Astrocyte (in vitro differentiated cells and primary cell): ENCODE measurements at places on chromosomes 2 and 18.

DNA sequence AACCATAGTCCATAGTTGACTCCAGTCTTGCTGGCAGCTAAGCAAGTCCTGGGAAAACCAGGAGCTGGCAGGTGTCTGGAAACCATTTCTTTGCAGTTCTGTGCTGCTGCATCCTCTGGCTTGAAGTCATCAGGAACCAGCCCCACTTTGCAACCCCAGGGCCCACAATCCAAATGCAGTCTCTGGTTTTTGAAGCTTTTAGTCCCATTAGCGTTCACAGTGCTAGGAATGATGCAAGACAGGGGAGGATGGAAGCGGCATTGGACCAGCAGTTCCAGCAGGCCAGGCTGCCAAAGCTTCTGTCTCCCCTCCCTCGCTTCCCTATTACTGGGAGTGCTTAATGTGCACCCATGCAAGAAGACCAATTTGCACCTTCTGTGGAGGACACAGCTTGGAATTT, 106.4 kb downstream of the ZBTB7C start:
- no peak for DNase-seq

DNA sequence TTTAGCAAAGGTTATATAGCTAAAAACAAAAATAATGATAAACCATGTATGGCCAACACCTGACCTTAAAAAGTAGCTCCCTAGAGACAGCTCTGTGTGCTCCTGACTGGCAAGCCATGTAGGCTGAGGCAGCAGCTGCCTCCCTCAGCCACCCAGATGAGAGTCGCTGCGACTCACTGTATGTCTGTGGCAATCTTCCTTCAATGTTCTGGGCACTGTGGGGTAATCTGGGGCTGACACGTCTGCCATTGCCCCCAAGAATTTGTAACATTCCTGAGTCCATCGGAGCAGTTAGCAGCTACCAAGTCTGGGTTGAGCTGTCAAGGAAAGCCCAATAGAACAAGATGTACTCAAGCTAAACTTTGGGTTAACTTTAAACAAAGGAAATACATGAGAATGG, 106.4 kb upstream of the DAPL1 start:
- no peak for DNase-seq

DNA sequence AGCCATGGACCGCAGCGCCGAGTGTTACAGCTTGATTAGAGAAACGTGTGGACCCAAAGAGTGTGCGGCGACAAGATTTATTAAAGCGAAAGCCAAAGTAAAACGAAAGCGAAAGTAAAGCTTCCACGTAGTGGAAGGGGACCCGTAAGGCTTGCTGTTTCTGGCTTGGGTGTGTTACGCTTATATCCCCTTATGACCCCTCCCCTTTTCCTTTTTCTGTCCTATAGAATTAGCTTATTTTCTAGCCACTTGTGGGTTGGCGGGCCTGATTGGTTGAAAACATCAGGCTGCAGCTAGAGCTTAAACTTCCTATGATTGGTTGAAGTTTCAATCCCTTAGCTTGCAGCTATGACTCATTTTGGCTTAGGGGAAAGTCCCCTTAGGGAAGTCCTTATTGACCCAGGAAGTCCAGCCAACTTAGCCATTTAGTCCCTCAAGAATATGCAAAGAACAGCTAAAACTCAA, 969.7 kb downstream of the DCDC2C start:
- DNase-seq = no peak

GRCh38 chr18:48621815-48622555, 83.2 kb downstream of the CTIF start:
- peak; percentile 53 for DNase-seq

- DNase-seq = no peak
Measured at GRCh38 chr2:198052741-198053140, 248.3 kb downstream of the PLCL1 start.

DNA sequence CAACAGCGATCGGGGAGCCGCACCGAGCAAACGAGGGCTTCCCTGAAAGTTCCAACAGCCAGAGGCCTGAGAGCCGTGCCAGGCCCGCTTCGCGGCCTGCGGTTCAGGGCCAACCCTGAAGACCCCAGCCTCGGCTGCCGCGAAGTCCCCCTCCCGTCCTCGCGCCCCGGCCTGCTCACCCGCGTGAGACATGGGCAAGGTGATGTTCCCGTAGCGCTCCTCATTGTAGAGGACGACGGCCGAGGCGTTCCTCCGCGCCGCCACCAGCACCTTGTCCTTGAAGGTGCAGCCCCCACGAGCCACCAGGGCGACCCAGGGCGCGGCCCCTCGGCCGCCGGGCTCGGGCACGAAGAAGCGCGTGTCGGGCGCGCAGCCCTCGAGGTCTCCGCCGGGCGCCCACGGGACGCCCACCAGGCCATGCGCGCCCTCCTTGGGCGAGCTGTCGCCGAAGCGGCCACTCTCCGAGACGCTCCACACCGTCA, 510 bp downstream of the RNF149 start:
- DNase-seq = no peak

- peak; percentile 75 for DNase-seq
Measured at GRCh38 chr2:3223080-3223923, 154.3 kb downstream of the EIPR1 start.

GRCh38 chr2:99648178-99648844, 158.5 kb upstream of the REV1 start:
- peak; percentile 70 for DNase-seq

- peak; percentile 4 for DNase-seq
Measured at GRCh38 chr18:13823707-13824395, at the start of gene MC5R. TSS of gene MC5R (plus strand) at chr18:13824149. CDS start at chr18:13825766, 1,617 bp downstream.

DNA sequence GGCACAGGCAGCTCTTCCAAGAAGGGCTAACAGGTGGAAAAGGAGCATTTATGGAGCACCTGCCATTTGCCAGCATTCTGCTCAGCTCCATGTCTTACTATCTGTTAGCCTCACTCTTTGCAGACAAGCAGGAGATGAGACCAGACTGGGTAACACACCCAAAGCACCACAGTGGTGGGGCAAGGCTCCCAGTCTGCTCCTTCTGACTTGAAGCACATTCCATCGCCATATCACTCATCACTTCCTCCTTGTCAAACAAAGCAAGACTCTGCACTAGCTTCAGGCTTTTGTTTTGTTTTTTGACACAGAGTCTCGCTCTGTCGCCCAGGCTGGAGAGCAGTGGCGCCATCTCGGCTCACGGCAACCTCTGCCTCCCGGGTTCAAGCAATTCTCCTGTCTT, 182.8 kb downstream of the MGAT5 start:
- DNase-seq = no peak

DNA sequence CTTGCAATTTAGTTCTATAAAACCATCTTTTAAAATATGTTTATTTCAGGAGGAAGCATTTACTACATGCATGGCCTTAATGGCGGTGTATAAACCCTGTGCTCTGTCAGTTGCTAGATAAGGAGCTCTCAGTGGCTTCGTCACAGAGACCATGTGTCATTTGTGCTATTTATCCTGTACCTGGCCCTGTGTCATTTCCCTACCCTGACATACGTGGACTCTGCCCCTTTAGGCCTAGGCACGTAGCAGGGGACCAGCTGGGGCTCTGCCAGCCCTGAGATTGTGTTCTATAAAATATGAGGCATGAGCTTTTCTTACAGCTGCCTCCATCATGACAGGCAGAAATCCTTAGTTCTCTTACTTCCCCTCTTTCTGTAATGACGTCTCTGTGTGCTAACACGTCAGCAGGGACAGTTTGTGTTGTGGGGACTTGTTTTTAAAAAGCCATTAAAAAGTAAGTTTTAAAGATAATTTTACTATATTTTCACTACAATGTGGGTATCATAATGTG, 88.0 kb downstream of the ITGB1BP1 start:
- DNase-seq = no peak

- DNase-seq = no peak
Measured at GRCh38 chr2:218438596-218438995, 19.7 kb downstream of the VIL1 start.

GRCh38 chr2:126837966-126838715, 60.5 kb upstream of the TEX51 start:
- DNase-seq = no peak

- peak; percentile 41 for DNase-seq
Measured at GRCh38 chr2:28161466-28161865, 231.2 kb upstream of the FOSL2 start.

DNA sequence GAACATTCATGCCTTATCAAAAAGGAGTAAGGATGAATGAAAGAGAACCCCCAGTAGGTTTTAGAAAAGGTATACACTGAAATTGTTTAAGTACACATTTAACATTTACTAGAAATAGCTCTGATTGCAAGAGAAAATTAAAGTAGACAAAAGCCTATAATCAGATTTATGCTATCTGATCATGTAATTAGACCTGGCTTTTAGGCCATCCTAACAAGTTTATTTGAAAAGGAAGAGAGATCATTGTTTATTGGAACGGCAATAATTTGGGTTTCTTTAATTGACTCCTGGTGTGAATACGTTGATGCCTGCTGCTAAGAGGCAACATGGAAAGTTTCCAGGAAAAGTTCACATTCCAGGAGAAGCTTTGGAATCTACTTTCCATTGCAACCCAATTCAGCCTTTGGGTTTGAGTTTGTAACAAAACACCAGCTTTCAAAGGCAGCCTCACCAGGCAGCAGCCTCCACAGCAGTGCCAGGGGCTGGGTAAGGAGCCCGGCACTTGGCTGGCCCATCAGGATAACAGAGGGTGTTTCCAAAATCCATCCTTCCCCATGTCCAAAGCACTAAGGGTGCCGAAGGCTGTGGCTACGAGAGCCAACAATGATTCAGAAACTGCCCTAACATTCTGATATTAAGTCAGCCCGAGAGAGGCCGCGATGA, 18.0 kb downstream of the FZD7 start:
- peak; percentile 71 for DNase-seq

GRCh38 chr2:197596766-197597165, 78.6 kb downstream of the RFTN2 start:
- no peak for DNase-seq

- DNase-seq = no peak
Measured at GRCh38 chr2:54555318-54555837, 99.3 kb downstream of the SPTBN1 start.

- DNase-seq = no peak
Measured at GRCh38 chr2:45919160-45919650, 267.7 kb downstream of the PRKCE start.

GRCh38 chr18:5770176-5770575, 125.1 kb downstream of the TMEM200C start:
- no peak for DNase-seq

GRCh38 chr18:47917923-47918610, 12.4 kb downstream of the SMAD2 start:
- DNase-seq = no peak

DNA sequence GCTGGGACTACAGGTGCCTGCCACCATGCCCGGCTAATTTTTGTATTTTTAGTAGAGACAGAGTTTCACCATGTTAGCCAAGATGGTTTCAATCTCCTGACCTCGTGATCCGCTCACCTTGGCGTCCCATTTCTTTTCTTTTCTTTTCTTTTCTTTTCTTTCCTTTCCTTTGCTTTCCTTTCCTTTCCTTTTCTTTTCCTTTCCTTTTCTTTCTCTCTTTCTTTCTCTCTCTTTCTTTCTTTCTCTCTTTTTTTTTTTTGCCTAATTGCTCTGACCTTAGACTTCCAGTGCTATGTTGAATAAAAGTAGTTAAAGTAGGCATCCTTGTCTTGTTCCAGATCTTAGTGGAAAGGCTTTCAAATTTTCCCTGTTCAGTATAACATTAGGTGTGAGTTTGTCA, 41.0 kb upstream of the REEP1 start:
- no peak for DNase-seq

- no peak for DNase-seq
Measured at GRCh38 chr18:25724121-25724520, 366.3 kb downstream of the SS18 start.

DNA sequence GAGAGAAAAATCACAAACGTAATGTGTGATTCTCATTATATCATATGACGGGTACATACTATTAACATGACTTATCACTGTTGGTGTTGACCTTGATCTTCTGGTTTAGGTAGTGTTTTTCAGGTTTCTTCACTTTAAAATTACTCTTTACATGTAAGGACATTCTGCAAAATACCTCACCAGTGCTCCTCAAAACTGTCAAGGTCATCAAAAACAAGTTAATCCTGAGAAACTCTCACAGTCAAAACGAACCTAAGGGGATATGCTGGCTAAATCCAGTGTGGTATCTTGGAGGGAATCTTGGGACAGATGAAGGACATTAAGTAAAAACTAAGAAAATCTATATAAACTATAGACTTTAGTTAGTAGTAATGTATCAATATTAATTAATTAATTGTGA, 499.8 kb downstream of the IRS1 start:
- no peak for DNase-seq

GRCh38 chr2:210072922-210073509, 70.6 kb downstream of the RPE start:
- DNase-seq = peak; percentile 18

DNA sequence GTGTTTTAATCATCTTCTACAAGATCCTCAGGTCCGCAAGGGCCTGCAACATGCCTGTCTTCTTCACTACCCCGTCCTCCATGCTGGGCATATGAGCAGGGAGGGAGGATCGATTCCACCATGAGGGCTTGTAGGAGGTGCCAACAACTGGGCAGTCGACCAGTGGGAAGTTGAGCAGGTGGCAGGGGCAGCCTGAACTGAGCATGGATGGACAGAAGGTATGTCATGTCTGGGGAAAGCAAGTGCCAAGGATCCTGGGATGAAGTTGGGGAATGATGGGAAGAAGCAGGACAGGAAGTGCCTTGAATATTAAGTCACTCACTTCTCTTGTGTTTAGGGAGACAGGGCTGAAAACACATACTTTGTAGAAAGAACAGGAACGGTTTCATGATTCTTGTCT, 44.7 kb downstream of the CTIF start:
- no peak for DNase-seq

GRCh38 chr2:151289972-151290866, 751 bp upstream of the NMI start:
- DNase-seq = no peak

GRCh38 chr2:105803773-105804172, 59.1 kb downstream of the NCK2 start:
- peak; percentile 14 for DNase-seq

DNA sequence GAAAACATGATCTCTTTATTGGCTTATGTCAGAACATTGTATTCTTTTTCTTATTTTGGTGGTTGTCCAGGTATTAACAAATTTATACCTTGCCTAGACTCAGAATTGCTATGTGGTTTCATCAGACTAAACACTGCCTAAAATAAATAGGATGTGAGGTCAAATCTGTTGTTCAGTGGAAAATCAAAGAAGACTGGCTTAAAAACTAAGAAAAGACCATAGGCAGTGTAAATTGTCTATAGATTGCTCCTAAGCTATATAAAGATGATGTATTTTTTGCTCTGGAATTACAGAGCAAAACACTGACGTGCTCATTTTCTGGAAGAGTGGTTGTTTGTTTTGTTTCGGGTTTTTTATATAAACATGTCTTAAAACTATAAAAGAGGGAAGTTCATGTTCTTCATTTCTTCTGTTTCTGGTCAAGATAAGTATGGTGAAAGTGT, 266.0 kb downstream of the ALPK2 start:
- DNase-seq = no peak

DNA sequence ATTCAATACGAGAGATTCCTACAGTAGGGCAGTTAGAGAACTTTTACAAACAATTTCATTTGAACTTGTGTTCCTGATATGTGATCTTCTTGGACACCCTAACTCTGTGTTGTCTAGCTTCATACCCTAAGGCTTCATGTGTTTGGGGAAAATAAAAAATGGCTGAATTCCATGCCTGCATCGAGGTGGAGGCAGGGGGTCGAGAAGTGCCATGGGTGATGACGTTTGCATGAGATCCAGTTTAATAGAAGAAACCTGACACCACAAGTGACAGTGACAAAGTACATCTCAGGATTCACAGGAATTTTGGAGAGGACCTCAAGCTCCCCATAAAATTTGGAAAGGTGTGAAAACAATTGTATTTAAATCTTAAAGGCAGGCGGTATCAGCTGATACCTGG, 169.2 kb upstream of the NABP1 start:
- no peak for DNase-seq
